ENCODE measurements at places on chromosomes 16 and 17.

DNA sequence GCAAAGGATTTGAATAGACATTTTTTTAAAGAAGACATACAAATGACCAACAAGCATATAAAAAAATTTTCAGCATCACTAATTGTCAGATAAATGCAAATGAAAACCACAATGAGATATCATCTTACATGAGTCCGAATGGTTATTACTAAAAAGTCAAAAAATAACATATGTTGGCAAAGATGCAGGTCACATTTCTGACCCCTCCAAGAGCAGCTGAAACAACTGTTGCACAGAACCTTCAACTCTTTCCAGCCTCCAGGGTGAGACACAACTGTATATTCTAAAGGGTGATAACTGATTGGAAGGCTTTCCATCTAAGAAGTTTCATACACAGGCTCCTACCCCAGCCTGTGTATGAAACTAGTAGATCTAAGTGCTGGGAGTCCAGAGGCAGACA, 51.9 kb downstream of the SLFN5 start:
- no peak for DNase-seq

- DNase-seq: no peak
Measured at GRCh38 chr17:39150104-39150634, 1.3 kb downstream of the PLXDC1 start.

GRCh38 chr17:45640141-45640850, 143.8 kb upstream of the CRHR1 start:
- peak; percentile 11 for DNase-seq

DNA sequence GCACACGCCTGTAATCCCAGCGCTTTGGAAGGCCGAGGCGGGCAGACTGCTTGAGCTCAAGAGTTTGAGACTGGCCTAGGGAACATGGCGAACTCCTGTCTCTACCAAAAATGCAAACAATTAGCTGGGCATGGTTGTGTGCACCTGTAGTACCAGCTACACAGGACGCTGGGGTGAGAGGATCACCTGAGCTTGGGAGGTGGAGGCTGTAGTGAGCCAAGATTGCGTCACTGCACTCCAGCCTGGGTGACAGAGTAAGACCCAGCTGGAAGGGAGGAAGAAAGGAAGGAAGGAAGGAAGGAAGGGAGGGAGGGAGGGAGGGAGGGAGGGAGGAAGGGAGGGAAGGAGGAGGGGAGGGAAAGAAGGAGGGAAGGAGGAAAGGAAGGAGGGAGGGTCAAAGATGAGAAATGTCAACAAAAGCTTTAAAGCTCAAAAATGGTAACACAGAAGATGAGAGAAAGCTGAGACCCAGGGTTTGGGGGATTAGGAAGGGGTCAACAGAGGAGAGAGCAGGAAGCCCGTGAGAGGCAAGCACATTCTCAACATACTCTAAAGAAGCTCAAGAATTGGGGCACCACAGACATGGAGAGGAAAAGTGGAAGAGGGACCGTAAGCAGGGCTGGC, 5.0 kb upstream of the KRT19 start:
- no peak for DNase-seq

DNA sequence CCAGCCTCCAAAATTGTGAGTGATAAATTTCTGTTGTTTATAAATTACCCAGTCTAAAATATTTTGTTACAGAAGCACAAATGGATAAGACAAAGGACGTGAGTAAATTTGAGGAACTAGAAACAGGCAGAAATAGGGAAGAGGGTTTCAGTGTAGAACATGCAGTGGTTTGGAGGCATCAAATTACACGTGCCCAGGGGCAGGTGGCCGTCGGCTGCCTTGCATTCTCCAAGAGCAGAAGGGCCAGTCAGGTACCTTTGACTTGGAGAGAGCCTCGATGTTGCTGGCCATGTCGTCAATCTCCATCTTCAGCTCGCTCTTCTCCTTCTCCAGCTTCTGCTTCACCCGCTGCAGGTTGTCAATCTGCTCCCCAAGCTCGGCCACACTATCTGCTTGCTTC, 54.3 kb downstream of the MYH13 start:
- no peak for DNase-seq

DNA sequence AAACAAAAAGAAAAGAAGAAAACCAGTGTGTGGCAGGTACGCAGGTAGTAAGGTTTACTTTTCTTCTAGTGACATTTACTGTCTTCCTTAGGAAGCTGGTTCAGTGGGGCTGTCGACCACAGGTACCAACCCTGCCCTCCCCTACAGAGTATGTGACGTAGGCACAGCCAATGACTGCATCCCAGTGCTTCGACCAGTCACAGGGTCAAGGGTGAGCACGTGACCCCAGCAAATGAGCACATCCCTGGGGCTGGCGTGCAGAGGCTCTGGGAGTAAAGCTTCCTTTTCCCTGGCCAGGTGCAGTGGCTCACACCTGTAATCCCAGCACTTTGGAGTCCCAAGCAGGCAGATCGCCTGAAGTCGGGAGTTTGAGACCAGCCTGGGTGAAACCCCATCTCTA, 38.9 kb upstream of the PLCG2 start:
- no peak for DNase-seq
